Smooth muscle cell of trachea (primary cell): ENCODE measurements at places on chromosomes 11 and 22. TPM values are rescaled to one million over a fixed set of nuclear protein-coding genes. Genes with fewer than 3 reads are reported as not detected.

ESAM gene
- 0.44 TPM in 1 of 2 replicates, not detected in the other for total RNA-seq

NPTXR gene
- total RNA-seq = 0.29 and 2.8 TPM in 2 replicates

LTBP3 gene
- total RNA-seq = 38.7 and 93.8 TPM in 2 replicates

SLC43A3 gene
- 48.4 and 77.2 TPM in 2 replicates for total RNA-seq

C1QTNF5 gene
- total RNA-seq = 12.1 and 29.8 TPM in 2 replicates

TMEM86A gene
- under 0.01 and 0.83 TPM in 2 replicates for total RNA-seq

FREY1 gene
- total RNA-seq = 0.44 and 2.3 TPM in 2 replicates

SHANK3 gene
- total RNA-seq = 0.29 and 1.5 TPM in 2 replicates

TCN2 gene
- 9.2 and 17.0 TPM in 2 replicates for total RNA-seq

FDXACB1 gene
- 3.5 and 4.1 TPM in 2 replicates for total RNA-seq

FERMT3 gene
- total RNA-seq = 1.8 and 6.0 TPM in 2 replicates

TRIM22 gene
- 119 and 179 TPM in 2 replicates for total RNA-seq

CABP4 gene
- not detected in 2 replicates for total RNA-seq

KRTAP5-7 gene
- total RNA-seq = 0.17 TPM in 1 of 2 replicates, not detected in the other

KCNK7 gene
- total RNA-seq = 0.29 and 0.50 TPM in 2 replicates

SPI1 gene
- not detected in 2 replicates for total RNA-seq

WBP2NL gene
- 0.73 and 1.7 TPM in 2 replicates for total RNA-seq

APOBEC3C gene
- 19.1 and 20.8 TPM in 2 replicates for total RNA-seq

C11orf71 gene
- 2.0 and 4.1 TPM in 2 replicates for total RNA-seq

PIH1D2 gene
- total RNA-seq = 1.5 and 4.4 TPM in 2 replicates

SAA4 gene
- not detected in 2 replicates for total RNA-seq

VPS11 gene
- 31.4 and 42.3 TPM in 2 replicates for total RNA-seq

OR51E1 gene
- not detected in 2 replicates for total RNA-seq

MMP11 gene
- 3.1 and 15.2 TPM in 2 replicates for total RNA-seq

C11orf91 gene
- total RNA-seq = 0.33 TPM in 1 of 2 replicates, not detected in the other

THY1 gene
- total RNA-seq = 52.1 and 286 TPM in 2 replicates

GPR83 gene
- under 0.01 TPM in 1 of 2 replicates, not detected in the other for total RNA-seq

PRDM11 gene
- total RNA-seq = 3.3 and 6.5 TPM in 2 replicates

HBG1 gene
- total RNA-seq = not detected in 2 replicates

ACCSL gene
- not detected in 2 replicates for total RNA-seq

PARVG gene
- 0.17 TPM in 1 of 2 replicates, not detected in the other for total RNA-seq

ADM2 gene
- 0.87 and 2.3 TPM in 2 replicates for total RNA-seq

MRGPRX4 gene
- total RNA-seq = not detected in 2 replicates

TPBGL gene
- total RNA-seq = under 0.01 TPM in 1 of 2 replicates, not detected in the other

CLTCL1 gene
- 9.1 and 9.6 TPM in 2 replicates for total RNA-seq

LUZP2 gene
- under 0.01 TPM in 1 of 2 replicates, not detected in the other for total RNA-seq

FAM180B gene
- total RNA-seq = 0.17 TPM in 1 of 2 replicates, not detected in the other

PRDX5 gene
- 202 and 213 TPM in 2 replicates for total RNA-seq

ZNF214 gene
- 5.1 and 9.9 TPM in 2 replicates for total RNA-seq

JAML gene
- total RNA-seq = not detected in 2 replicates

SCGB1A1 gene
- not detected in 2 replicates for total RNA-seq
